Stomach (tissue), 19 donors: ENCODE measurements at places on chromosomes 12 and 14. TPM values are rescaled to one million over a fixed set of nuclear protein-coding genes. Genes with fewer than 3 reads are reported as not detected.

GRCh38 chr14:101857226-101857625 is 95.7 kb downstream of the PPP2R5C start:
- H3K27me3 ChIP-seq: no peaks in the 10 kb centered on the region
- H3K4me3 ChIP-seq: no peak overlapping the region
- peak overlapping the region; percentile 39 for H3K27ac ChIP-seq

DNA sequence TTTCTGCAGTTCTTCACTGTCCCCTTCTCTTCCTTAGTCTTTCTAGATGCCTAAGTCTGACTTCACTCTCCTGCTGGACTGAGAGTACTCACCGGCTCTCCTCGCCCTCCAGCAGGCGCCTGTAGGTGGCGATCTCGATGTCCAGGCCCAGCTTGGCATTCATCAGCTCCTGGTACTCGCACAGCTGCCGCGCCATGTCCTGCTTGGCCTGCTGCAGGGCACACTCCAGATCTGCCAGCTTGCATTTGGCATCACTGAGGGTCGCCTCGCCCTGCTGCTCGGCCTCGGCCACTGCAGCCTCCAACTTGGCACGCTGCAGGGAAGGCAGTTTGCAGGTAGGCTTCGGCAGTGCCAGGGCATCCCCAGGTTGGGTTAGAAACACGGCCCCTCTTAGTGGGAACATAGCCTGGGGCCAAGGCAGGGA is 5.2 kb downstream of the KRT84 start:
- H3K4me3 ChIP-seq: no peak overlapping the region
- no peaks in the 10 kb centered on the region for H3K36me3 ChIP-seq
- H3K4me1 ChIP-seq: no peaks in the 10 kb centered on the region
- peak; percentile 58 for DNase-seq

- H3K4me3 ChIP-seq: no peak overlapping the region
- peaks cover 9% of the 10 kb centered on the region for H3K4me1 ChIP-seq
- no peak for DNase-seq
- no peak overlapping the region for H3K27ac ChIP-seq
- H3K27me3 ChIP-seq: peaks cover 72% of the 10 kb centered on the region
- H3K36me3 ChIP-seq: no peaks in the 10 kb centered on the region
Measured at GRCh38 chr14:95871531-95871930, 5.1 kb upstream of the TUNAR start.

DNA sequence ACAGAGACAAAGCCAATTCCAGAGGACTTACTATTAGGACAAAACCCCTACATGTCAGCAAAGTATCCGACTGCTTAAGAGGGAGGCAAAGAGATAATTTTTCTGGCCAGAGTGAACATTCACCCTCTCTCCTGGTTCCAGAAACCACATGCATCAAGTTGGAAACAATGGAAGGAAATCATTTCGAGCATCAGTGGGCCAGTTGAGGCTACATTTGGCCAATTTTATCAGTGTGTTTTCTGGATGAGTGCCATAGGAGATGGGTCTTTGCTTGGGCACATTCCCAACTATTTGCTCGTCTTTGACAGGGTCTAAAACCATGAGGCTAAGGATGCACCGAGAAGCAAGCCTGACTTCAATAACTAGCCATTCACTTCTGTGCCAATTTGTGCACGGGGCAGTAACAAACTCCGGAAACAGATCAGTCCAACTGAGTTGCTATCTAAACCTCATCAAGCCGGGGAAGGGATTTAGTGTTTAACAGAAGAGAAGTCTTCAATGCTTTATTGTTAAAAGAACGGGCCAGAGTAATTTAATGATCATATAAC is 17.4 kb downstream of the EGLN3 start:
- H3K27ac ChIP-seq: no peak overlapping the region
- H3K4me1 ChIP-seq: peaks cover 41% of the 10 kb centered on the region
- no peak overlapping the region for H3K4me3 ChIP-seq
- peaks cover 10% of the 10 kb centered on the region for H3K36me3 ChIP-seq
- H3K27me3 ChIP-seq: no peaks in the 10 kb centered on the region

DNA sequence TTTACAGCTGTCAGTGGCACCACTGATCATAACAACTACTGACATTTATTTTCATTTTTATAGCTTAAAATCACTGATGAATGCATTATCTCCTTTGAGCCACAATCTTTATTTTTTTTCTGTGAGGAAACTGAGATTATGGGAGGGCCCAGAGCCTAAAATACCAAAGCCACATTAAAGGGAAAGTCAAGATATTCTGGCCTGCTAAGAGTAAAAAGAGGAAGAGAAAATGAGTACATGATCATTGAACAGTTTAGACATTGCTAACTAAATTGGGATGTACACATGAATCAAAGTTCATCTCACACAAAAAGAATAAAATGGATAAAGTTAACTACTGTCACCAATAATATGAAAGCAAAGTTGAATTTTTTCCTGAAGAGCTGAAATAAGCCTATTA is 170.5 kb upstream of the GARIN2 start:
- H3K4me1 ChIP-seq: no peaks in the 10 kb centered on the region
- no peak overlapping the region for H3K27ac ChIP-seq
- peaks cover 3% of the 10 kb centered on the region for H3K36me3 ChIP-seq
- no peaks in the 10 kb centered on the region for H3K27me3 ChIP-seq
- DNase-seq: no peak
- H3K4me3 ChIP-seq: no peak overlapping the region

DNA sequence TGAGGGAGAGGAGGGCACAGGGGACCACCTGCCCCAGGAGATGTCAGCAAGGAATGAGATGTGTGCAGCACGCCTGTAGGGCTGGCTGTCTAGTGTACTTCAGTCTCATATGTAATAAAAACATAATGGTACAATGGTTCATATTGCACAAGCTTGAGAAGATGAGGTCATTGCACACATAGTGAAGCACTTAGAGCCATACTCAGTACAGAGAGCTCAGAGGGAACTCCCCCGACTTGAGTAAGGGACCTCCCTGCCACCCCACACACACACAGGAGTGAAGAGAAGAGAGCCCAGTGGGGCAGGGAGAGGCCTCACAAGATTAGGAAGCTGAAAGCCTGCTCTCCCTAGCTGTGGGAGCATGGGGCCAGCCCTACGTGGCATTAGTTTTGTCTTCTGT is 61.5 kb downstream of the SLC6A12 start:
- no peak overlapping the region for H3K27ac ChIP-seq
- DNase-seq: no peak
- H3K4me1 ChIP-seq: no peaks in the 10 kb centered on the region
- H3K27me3 ChIP-seq: no peaks in the 10 kb centered on the region
- no peaks in the 10 kb centered on the region for H3K36me3 ChIP-seq

- H3K27ac ChIP-seq: no peak overlapping the region
- no peak overlapping the region for H3K4me3 ChIP-seq
- H3K36me3 ChIP-seq: no peaks in the 10 kb centered on the region
- H3K4me1 ChIP-seq: no peaks in the 10 kb centered on the region
- no peaks in the 10 kb centered on the region for H3K27me3 ChIP-seq
Measured at GRCh38 chr12:28446031-28446430, 255.8 kb downstream of the CCDC91 start.

DNA sequence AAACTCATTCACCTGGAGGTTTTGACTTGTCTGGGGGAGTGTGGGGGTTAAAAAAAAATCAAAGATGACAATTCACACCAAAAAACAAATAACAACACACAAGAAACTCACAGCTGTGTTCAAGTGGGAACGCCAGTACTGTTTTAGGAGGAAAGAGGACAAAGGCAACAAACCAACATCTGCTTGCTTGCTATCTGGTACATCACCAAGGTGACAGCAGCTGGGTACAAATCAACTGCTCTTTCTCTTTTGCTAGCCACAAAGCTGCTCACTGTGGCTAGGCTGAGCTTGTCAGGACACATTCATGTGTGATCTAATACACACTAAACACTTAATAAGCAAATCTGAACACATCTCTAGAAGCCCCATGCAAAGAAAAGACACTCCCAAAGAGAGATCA is 128.0 kb upstream of the RAP1B start:
- H3K36me3 ChIP-seq: no peaks in the 10 kb centered on the region
- H3K27me3 ChIP-seq: no peaks in the 10 kb centered on the region
- no peaks in the 10 kb centered on the region for H3K4me1 ChIP-seq
- DNase-seq: peak; percentile 35
- no peak overlapping the region for H3K4me3 ChIP-seq

DNA sequence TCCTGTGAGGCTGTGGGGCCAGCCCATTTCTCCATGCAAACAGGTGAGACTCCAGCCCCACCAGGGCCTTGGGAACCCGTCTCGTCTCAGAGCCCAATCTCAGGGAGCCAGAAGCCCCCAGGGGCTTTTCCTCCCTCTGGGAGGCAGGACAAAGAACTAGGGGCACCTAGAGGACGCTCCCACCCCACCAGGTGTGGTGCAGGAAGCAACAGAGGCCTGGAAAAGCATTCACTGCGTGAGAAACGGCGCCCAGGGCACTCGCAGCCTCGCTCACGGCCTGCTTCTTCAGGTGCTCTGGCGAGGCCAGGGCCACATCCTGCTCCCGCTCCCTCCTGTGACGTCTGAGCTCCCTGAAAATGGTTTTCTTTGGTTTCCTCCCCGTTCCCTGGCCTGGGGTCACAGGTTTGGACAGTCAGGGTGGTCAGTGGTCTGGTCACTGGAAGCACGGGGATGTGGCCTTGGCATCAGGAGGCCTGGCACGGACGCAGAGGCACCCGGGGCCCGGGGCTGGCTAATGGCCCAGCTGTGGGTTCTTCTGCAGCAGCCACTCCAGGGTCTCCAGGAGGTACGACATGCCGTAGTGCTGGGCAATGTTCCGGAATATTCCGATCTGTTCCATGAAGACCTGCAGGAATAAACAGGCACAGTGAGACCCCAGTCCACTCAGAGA is 5.7 kb downstream of the P2RX2 start:
- no peak overlapping the region for H3K27ac ChIP-seq
- peaks cover 13% of the 10 kb centered on the region for H3K27me3 ChIP-seq
- H3K4me3 ChIP-seq: no peak overlapping the region
- H3K4me1 ChIP-seq: peaks cover 22% of the 10 kb centered on the region
- DNase-seq: no peak
- H3K36me3 ChIP-seq: peaks cover 37% of the 10 kb centered on the region

GRCh38 chr14:104898870-104899510 is 25.7 kb upstream of the PLD4 start:
- H3K4me1 ChIP-seq: peaks cover 29% of the 10 kb centered on the region
- H3K27ac ChIP-seq: no peak overlapping the region
- peaks cover 8% of the 10 kb centered on the region for H3K36me3 ChIP-seq
- peaks cover 6% of the 10 kb centered on the region for H3K27me3 ChIP-seq
- no peak for DNase-seq

- no peaks in the 10 kb centered on the region for H3K36me3 ChIP-seq
- no peak overlapping the region for H3K27ac ChIP-seq
- no peaks in the 10 kb centered on the region for H3K27me3 ChIP-seq
- peak; percentile 47 for DNase-seq
- no peak overlapping the region for H3K4me3 ChIP-seq
Measured at GRCh38 chr14:24816011-24816928, 182.3 kb upstream of the GZMB start.

DNA sequence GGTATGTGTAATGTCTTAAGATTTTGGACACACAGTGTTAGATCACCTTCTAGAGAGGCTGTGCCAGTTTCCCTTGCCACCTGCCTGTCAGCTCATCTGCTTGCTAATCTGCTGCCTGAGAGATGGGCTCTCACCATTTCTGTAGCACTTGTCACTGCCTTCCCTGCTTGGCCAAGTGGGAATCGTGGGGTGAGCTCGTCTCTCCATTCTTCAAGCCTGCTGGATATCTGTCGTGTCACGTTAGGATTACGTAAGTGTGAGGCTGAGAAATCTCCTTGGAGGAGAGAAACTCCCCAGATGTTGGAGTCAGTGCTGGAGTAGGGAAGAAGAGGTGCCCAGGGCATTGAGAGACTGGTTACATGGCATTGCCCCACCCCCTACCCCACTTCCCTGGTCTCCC is 8.6 kb upstream of the RPH3A start:
- H3K27me3 ChIP-seq: peaks cover 7% of the 10 kb centered on the region
- H3K27ac ChIP-seq: no peak overlapping the region
- no peaks in the 10 kb centered on the region for H3K4me1 ChIP-seq
- H3K4me3 ChIP-seq: no peak overlapping the region
- no peak for DNase-seq
- H3K36me3 ChIP-seq: no peaks in the 10 kb centered on the region

DNA sequence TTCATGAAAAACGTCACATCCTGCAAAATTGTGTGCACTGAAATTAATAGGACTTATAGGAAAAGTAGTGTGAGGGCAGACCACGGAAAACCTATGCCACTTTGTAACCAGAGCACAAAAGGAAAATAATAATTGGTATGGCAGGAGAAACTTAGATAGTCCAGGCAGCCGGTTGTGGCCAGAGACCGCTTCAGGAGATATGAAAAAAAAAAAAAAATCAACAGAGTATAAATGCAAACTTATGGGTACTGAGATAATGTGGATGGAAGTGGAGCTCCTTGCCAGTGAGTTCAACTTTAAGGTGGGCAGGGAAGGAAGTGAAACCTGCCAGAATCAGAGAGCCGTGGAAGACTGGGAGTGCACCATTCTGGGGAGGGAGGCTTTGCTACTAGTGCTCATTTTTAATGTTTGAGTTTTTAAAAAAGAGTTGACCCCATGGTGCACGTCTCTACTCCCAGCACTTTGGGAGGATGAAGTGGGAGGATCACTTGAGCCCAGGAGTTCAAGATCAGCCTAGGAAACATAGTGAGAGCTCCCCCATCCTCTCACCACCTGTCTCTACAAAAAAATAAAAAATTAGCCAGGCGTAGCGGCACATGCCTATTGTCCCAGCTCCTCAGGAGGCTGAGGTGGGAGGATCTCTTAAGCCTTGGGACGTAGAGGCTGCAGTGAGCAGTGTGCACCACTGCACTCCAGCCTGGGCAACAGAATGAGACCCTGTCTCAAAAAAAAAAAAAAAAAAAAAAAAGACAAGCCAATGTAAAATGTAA is 34.3 kb upstream of the METAP2 start:
- no peak overlapping the region for H3K4me3 ChIP-seq
- DNase-seq: no peak
- peaks cover under 1% of the 10 kb centered on the region for H3K27me3 ChIP-seq
- no peaks in the 10 kb centered on the region for H3K4me1 ChIP-seq

- no peak overlapping the region for H3K27ac ChIP-seq
- H3K4me3 ChIP-seq: no peak overlapping the region
- H3K27me3 ChIP-seq: peaks cover 16% of the 10 kb centered on the region
- H3K4me1 ChIP-seq: no peaks in the 10 kb centered on the region
Measured at GRCh38 chr14:105068818-105069217, 3.6 kb upstream of the GPR132 start.

- DNase-seq: no peak
- no peak overlapping the region for H3K4me3 ChIP-seq
- no peaks in the 10 kb centered on the region for H3K4me1 ChIP-seq
- no peaks in the 10 kb centered on the region for H3K27me3 ChIP-seq
- H3K27ac ChIP-seq: peak overlapping the region; percentile 36
- no peaks in the 10 kb centered on the region for H3K36me3 ChIP-seq
Measured at GRCh38 chr14:38989922-38990546, 113.0 kb downstream of the SEC23A start.

- H3K27me3 ChIP-seq: peaks cover 9% of the 10 kb centered on the region
- peaks cover 18% of the 10 kb centered on the region for H3K36me3 ChIP-seq
- H3K27ac ChIP-seq: no peak overlapping the region
- DNase-seq: peak; percentile 75
- H3K4me1 ChIP-seq: peaks cover 36% of the 10 kb centered on the region
- H3K4me3 ChIP-seq: no peak overlapping the region
Measured at GRCh38 chr14:99946652-99947489, 118.4 kb upstream of the EVL start.

- no peaks in the 10 kb centered on the region for H3K4me1 ChIP-seq
- no peak for DNase-seq
- H3K36me3 ChIP-seq: no peaks in the 10 kb centered on the region
- H3K27me3 ChIP-seq: no peaks in the 10 kb centered on the region
- H3K27ac ChIP-seq: no peak overlapping the region
Measured at GRCh38 chr12:128076188-128076587, 190.8 kb upstream of the TMEM132C start.

CHGA gene
- 86.7 TPM for total RNA-seq

HOXC4 gene
- not detected for total RNA-seq

PLA2G1B gene
- not detected for total RNA-seq

KRT86 gene
- not detected for total RNA-seq

DBX2 gene
- total RNA-seq: not detected

OAS2 gene
- 25.1 TPM for total RNA-seq
